Spinal cord (tissue), 10 donors: ENCODE measurements at places on chromosomes 16 and 17.

DNA sequence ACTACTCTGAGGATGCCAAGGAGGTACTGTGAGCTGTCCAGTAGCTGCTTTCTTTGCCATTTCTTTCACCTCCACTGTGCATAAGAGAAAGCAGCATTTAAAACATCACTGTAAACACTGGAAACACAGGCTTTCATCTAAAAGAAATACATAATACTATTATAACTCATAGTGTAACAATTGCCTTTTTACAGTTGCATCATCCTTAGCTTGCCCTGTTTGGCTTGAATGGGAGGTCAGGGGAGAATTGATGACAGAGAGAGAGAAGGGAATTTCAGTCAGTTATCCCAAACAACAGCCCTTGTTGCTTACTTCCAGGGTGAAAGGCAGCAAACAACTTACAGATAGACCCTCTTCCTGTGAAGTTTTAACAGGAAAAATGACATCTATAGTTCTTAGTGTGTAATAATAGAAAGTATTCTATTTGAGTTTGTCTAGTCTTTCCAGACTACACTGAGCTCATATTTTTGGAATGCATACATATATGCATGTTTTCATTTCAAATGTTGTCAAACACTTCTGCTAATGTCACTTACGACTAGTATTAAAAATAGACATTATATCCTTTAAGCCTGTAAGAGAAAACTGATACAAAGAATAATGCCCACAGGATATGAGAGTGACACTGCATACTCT is 71.7 kb upstream of the MTMR4 start:
- no peak for DNase-seq

DNA sequence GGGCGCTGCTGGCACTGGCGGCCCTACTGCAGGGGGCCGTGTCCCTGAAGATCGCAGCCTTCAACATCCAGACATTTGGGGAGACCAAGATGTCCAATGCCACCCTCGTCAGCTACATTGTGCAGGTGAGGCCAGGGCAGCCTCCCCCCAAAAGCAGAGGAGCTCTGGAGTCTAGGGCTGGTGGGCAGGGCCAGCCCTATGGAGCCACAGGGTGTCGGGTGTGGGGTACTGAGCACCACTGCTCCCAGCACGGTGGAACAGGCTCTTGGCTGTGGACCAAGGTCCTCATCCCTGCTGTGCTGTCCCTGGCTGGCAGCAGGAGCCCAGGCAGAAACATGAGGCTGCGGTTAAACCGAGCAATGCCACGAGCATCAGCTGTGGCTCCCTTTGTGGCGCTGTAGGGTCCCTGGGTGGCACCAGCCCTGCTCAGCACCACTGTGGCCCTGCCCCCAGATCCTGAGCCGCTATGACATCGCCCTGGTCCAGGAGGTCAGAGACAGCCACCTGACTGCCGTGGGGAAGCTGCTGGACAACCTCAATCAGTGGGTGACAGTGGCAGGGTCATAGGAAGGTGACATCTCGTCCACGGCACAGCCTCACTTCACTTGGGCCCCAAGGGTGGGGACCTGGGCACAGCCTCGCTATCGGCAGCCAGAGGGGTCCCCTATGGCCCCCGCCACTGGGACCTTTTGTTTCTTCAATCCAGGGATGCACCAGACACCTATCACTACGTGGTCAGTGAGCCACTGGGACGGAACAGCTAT is 1.1 kb downstream of the DNASE1 start:
- no peak for DNase-seq

- no peak for DNase-seq
Observed at GRCh38 chr16:27052007-27052406, 14.7 kb upstream of the C16orf82 start.

DNA sequence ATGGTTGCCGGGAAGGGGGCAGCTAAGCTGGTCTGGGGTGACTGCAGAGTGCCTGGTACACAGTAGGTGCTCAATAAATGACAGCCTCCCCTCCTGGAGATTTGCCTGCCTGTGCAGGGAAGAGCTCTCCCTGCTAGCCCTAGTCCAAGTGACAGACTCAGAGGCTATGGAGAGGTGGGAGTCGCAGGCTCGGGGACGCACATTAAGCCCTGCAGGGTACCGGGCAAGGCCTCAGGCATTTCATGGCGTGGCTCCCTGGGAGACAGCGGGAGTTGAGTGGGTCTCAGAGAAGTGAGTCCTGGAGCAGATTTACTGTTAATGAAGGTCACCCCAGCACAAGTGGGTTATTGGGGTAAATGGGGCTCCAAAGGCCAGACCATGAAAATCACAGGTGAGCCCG is 132.2 kb upstream of the CDC42EP4 start:
- DNase-seq: no peak

DNA sequence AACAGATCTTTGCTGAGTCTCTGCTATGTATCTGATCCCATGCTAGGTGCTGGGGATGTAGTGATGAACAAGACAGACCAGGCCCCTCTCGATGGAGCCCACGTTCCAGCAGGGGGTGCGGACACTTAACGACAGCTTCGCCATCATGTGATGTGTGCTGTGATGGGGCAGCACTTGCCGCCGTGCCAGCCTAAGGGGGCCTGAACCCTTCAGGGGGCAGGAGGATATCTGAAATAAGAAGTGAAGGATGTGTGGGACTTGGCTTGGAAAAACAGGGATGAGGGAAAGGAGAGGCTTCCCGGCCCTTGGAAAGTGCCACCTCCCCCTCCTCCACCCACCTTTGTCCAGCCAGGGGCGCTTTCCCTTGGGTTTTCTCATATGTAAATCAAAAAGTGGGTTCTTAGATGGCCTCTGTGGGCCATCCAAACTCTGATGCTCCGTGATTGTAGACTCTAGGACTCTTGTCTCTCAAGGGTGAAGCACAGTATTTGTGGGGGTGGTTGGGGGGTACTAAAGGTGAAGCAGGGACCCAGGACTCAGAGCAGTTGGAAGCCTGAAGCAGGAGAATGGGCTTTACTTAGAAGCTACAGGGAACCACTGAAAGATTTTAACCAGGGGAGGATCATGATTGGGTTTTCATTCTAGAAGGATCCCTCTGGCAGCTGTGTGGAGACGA is 4.0 kb upstream of the DLX3 start:
- no peak for DNase-seq

DNA sequence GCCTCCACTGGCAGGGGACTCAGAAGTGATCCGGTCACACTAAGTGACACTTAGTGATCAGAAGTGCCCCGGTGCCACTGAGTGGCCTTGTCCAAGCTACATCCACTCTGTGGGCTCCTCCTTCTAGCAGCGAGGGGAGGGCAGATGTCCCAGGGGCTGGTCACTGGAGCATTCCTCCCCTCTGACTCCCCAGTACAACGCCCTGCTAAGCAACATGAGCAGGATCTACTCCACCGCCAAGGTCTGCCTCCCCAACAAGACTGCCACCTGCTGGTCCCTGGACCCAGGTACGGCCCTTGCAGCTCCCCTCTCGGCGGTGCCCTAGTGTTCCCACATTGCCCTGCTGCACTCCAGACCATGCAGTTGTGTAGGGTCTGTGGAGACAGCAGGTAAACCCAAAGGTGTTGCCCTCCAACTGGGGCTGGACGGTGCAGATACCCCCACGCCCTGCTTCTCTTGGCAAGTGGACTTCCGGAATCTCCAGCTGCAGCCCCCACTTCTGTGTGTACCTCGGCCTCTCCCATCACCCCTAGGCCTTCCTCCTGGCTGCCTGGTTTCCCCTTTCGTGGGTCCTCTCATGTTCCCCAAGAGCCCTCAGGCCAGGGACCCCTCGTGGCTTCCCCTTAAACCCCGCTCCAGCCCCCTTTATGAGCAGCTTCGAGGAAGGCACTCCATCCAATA is 2.1 kb downstream of the ACE start:
- DNase-seq: no peak
